NCI-H1417 (cell line): ENCODE measurements at places on chromosomes 4 and X.

DNA sequence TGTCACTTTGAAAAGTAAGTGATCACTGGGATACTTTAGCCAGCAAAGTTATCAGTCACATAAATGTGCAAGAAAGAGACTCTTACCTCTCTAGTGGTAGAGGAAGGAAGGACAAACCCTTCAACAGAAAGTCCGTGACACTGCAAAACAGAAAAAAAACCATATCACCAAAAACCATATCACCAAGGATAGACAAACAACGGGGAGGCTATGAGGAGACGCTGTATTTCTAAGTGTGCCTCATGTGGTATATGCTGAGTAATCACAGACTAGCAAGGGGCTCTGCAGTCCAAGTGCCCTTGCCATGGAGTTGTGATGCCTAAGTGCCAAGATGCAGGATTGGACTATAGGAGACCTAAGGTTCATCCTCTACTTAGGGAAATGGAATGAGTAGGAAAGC, 11.5 kb upstream of the HDAC8 start:
- no peak for DNase-seq

DNA sequence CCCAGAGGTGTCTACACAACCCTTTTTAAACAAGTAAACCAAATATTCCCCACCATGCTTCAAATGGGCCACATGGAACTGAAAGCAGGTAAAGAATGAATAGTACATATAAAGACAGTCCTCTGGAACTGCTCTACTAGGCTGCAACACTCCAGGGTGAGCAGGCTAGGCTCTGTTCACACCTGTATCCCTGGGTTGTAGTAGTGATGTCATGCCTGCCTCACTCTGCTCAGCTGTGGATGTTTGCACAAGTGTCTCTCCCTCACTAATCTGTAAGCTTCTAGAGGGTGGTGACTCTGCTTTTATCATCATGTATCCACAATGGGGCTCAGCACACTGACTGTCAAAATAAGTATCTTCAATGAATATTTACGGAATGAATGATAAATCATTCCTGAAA, 20.4 kb downstream of the LEF1 start:
- peak; percentile 37 for DNase-seq

DNA sequence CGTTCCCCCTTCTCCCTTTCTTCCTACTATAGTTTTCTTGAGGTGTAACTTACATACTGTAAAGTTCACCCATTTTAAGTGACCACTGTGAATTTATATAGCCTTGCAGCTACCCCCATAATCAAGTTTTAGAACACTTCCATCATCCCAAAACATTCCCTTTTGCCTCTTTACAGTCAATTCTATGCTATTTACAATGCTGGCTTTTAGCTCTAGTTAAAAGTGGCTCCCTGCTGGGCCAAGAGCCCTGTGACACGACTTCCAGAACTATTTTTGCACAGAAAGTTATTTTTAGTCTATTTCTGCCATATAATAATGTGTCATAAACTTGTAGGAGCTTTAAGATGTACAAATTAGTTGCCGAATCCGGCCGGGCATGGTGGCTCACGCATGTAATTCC, 26.9 kb downstream of the MAP7D2 start:
- DNase-seq = no peak

GRCh38 chr4:181830404-181831035, 412.7 kb upstream of the TENM3 start:
- DNase-seq = no peak

DNA sequence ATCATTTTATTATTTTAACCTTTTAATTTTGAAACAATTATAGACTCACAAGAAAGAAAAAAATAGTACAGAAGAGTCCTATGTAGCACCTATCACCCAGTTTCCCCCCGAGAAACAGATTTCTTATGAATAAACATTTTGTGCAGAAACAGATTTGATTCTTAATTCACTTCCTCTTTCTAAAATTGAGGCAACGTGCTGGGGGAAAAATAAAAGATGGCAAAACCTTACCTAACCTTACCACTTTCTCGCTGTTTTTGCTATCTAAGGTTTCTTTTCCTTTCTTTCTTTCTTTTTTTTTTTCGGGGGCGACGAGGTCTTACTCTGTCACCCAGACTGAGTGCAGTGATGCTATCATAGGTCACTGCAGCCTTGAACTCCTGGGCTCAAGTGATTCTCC, 4.3 kb upstream of the CLNK start:
- no peak for DNase-seq

- DNase-seq = no peak
Measured at GRCh38 chr4:98661371-98662054, 3.1 kb upstream of the TSPAN5 start.

DNA sequence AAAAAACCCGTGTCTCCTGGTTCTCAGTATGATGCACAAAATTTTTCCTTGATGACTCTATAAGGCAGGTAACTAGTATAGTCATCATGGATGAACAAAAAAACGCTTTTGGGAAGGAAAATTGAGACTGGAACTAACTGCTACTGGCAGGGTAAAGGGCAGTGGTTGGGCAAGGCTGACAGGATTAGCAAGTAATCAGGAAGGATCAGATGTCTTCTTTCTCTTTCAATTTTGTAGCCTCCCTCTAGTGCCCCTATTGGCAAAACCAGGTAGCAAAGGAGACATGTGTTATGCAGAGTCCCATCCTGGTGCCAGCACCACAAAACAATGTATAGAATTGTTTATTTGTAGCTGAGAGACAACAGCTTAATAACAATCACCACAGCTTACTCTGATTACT, 12.8 kb upstream of the SLITRK4 start:
- no peak for DNase-seq
